ENCODE measurements at places on chromosomes 3 and 15.

GRCh38 chr3:58141766-58142345, 68.9 kb downstream of the DNASE1L3 start:
- DNase-seq, result no peak

- no peak for DNase-seq
Observed at GRCh38 chr15:38036790-38037338, 102.4 kb downstream of the TMCO5A start.

- DNase-seq, result no peak
Observed at GRCh38 chr3:72996121-72996472, 514 bp upstream of the PPP4R2 start.

DNA sequence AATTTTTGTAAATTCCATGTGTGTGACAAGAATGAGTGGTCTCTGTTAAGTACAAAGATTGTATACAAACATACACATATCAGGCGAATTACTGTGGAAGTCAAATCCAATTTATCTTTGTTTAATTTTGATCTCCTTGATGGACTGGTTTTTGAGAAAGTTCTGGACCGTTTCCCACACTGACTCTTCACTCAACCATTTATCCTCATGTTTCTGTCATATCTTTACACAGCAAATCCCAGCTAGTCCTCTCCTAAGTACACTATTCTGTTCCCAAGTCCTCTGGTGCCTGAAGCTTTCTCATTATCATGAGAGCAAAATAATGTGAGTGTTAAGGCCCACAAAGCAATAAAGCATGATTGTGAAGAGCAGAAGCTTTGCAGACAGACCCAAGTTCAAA, 189.9 kb downstream of the WNT5A start:
- DNase-seq, result no peak

GRCh38 chr15:22827125-22827524, 11.3 kb upstream of the NIPA2 start:
- no peak for DNase-seq

- DNase-seq, result no peak
Observed at GRCh38 chr3:11563865-11564185, 79.9 kb downstream of the VGLL4 start.

DNA sequence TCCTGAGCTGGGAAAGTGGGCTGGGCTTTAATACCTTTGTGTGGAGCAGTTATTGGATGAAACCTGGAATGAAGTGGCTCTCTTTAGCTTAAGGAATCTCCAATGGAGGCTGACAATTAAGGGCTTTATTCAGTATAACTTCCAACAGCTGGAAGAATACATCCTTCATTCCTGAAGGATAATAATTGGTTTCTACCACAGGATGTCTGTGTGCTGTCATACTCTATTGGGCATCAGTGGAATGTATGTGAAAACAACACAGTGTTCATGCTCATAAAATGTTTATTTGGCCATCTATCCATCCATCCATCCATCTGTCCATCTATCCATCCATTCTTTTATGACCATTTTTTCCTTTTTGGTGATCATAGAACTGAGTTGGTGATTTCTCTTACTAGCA, 220.7 kb upstream of the GAP43 start:
- no peak for DNase-seq

- DNase-seq, result no peak
Observed at GRCh38 chr3:136642711-136643110, 109.5 kb downstream of the STAG1 start.

DNA sequence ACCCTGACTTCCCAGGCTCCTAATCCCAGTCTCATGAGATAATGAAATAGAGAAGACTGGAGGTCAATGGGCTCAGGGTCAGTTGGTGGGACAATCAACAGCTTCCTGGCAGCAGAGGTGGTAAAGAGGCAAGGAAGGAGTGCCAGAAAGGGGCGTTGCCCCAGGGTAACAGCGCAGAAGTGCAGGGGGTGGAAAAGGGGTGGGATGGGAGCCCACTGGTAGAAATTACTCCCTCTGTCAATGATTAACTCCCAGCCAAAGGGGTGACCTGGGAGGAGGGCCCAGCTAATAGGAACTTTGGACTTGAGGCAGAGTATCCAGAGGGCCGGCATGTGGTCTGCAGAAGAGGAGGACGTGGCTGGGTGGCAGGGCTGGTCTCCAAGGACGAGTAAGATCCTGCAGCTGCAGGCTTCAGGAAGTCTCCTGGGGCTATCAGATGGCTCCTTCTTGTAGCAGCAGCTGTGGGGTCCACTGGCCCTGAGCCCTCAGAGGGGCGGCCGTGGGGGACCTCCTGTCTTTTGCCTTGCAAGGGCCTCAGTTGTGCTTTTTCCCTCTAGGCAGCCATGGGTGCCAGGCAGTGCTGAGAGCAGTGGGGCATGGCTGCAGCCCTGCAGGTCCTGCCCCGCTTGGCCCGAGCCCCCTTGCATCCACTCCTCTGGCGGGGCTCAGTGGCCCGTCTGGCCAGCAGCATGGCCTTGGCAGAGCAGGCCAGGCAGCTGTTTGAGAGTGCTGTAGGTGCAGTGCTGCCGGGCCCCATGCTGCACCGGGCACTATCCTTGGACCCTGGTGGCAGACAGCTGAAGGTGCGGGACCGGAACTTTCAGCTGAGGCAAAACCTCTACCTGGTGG, 2.3 kb downstream of the GLYCTK start:
- no peak for DNase-seq

DNA sequence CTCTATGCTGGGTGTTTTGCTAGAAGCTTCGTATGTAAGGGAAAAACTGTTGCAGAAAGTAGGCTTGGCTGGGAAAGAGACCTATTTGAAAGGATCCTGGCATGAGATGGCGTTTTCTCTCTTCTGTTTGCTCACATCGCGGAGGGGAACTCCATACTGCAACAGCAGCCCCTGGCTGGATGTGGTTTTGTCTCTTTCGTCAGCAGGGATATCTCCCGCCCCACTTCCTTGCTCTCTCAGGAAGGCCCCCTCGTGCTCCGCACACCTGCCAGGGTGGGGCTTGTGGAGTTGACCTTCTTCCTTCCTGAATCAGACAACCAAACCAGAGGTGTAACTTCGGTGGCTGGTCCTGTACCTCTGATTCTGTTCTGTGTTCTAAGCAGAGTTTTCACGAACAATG, 26.4 kb upstream of the MYZAP start:
- DNase-seq, result no peak

All from activated naive CD8-positive, alpha-beta T cell treated with anti-CD3 and anti-CD28 coated beads, Interleukin-2, amount 10 ng/mL, durations not matched to agents 7 days and 5 days (primary cell).